ENCODE measurements at places on chromosomes 5 and 9.

GRCh38 chr5:33321026-33321425 lies 119.7 kb upstream of the TARS1 start:
- DNase-seq = no peak

GRCh38 chr9:77956555-77956954 lies 75.1 kb downstream of the GNAQ start:
- DNase-seq = no peak

GRCh38 chr9:80883426-80883825 lies 805.9 kb downstream of the TLE1 start:
- no peak for DNase-seq

- DNase-seq = no peak
These were observed 88.7 kb upstream of the LRRTM2 start for GRCh38 chr5:138963763-138964371.

- DNase-seq = no peak
These were observed 27.8 kb downstream of the RECK start for GRCh38 chr9:36064448-36065037.

DNA sequence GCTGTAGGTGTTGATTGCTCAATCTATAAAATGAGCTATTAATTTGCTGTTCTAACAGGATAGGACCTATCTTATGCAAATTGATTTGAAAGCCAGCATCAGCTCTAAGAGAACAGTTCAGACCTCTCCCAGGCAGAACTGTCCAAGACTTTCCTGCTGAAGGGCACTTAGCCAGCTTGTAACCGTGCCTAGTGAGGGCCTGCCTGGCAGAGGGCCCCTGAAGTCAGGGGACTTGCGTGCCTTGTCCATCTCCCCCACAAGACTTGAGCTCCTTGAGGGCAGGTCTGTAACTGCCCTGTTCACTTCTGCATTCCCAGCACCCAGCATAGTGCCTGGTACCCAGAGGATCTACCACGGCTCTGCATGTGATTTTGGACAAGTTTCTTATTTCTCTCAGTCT lies 293.4 kb downstream of the CDK5RAP2 start:
- no peak for DNase-seq

DNA sequence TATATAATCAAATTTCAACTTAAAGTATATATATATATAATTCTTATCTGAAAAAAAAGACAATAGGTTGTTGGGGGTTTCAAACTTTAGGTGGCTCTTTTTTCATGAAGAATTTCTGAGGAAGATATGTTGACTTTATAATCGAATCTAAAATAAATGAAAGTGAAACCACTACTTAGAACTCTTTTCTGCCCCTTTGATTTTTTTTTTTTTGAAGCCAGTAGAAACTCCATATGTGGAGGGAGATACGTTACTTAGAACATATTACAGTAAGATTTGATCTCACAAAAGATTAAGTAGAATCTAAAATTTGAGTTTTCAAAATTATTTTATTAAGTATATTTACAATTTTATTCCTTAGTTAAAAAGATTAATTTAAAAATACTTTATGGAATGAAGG lies 96.9 kb downstream of the ATG10 start:
- DNase-seq = no peak

DNA sequence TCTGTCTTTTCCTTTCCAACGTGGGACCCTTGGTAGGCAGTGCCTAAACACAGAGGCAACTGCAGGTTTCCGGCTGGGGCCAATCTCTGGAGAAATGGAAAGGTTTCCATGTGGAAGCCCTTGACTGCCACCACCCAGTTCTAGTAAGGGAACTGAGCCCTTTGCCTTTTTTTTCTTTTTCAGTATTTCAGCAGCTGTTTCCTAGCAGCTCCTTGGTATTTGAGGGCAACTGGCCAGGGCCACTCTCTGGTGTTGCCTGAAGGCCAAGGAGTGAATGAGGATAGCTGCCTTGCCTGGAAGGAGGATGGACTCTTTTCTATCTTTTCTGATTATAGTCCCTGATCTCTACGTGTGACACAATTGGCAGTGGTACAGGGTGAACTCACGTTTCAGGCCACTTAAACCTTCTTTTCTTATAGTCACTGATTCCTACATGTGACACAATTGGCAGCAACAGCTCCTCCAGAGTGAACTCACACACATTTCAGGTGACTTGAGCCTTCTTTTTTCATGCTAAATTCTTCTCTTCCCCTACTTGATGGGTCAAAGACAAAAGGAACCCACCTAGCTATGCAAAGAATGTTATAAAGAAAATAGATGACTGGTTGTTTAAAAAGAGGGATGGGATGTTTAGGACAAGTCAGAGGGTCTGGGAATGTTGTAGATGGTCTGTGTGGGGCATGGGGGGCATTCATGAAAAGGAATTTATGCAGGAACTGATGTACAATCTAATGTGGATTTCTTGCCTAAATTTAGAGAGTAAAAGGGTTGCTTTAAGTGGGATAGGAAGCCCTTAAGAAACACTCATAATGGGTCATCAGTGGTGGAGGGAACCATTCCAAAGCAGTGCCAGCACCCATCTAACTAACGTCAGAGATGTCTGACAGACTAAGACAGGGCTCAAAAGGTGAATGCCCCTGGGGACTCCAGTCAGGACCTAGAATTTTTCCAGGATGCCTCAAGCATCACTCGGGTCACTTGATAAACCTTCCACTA lies 190.1 kb downstream of the TMEM232 start:
- DNase-seq = no peak

- DNase-seq = no peak
These were observed 4.9 kb downstream of the FBXO38 start for GRCh38 chr5:148388696-148389095.

- DNase-seq = no peak
These were observed 1917.9 kb downstream of the EFNA5 start for GRCh38 chr5:105752801-105753200.

- no peak for DNase-seq
These were observed 102.7 kb downstream of the LRRC70 start for GRCh38 chr5:62681117-62681850.

GRCh38 chr5:158819095-158819494 lies 280.6 kb downstream of the EBF1 start:
- no peak for DNase-seq
